ENCODE measurements at places on chromosomes 13 and 19. TPM values are rescaled to one million over a fixed set of nuclear protein-coding genes. Genes with fewer than 3 reads are reported as not detected.
A peak's percentile ranks its signal among the peaks of the same experiment; 100 is the strongest.

The GPR183 gene
- total RNA-seq = 15.1 TPM

GRCh38 chr19:42096255-42096837 lies 20.4 kb downstream of the ZNF574 start:
- no peak for DNase-seq
- no peak overlapping the region for H3K4me3 ChIP-seq
- H3K36me3 ChIP-seq = no peaks in the 10 kb centered on the region
- H3K4me1 ChIP-seq = no peaks in the 10 kb centered on the region

- no peaks in the 10 kb centered on the region for H3K36me3 ChIP-seq
- no peak overlapping the region for H3K4me3 ChIP-seq
- H3K27ac ChIP-seq = no peak overlapping the region
- no peaks in the 10 kb centered on the region for H3K27me3 ChIP-seq
These were observed 295.8 kb downstream of the NDFIP2 start for GRCh38 chr13:79776531-79777295.

GRCh38 chr19:3507371-3508120 lies 1.4 kb downstream of the FZR1 start:
- no peak for DNase-seq
- H3K4me1 ChIP-seq = peaks cover 10% of the 10 kb centered on the region
- peak overlapping the region; percentile 97 for H3K27ac ChIP-seq
- peaks cover 32% of the 10 kb centered on the region for H3K36me3 ChIP-seq
- H3K4me3 ChIP-seq = peak overlapping the region; percentile 79

- no peaks in the 10 kb centered on the region for H3K36me3 ChIP-seq
- peaks cover 7% of the 10 kb centered on the region for H3K4me1 ChIP-seq
- H3K27ac ChIP-seq = peak overlapping the region; percentile 89
- peak overlapping the region; percentile 96 for H3K4me3 ChIP-seq
- no peak for DNase-seq
These were observed 740 bp downstream of the ZNF555 start for GRCh38 chr19:2841855-2842574.

The UPK1A gene
- total RNA-seq = not detected

- H3K27ac ChIP-seq = no peak overlapping the region
- no peaks in the 10 kb centered on the region for H3K4me1 ChIP-seq
- H3K4me3 ChIP-seq = no peak overlapping the region
- no peak for DNase-seq
These were observed 1.5 kb downstream of the KIR2DL3 start for GRCh38 chr19:54739587-54740497.

The CRB3 gene
- not detected for total RNA-seq

The CEACAM4 gene
- total RNA-seq = 1.6 TPM

DNA sequence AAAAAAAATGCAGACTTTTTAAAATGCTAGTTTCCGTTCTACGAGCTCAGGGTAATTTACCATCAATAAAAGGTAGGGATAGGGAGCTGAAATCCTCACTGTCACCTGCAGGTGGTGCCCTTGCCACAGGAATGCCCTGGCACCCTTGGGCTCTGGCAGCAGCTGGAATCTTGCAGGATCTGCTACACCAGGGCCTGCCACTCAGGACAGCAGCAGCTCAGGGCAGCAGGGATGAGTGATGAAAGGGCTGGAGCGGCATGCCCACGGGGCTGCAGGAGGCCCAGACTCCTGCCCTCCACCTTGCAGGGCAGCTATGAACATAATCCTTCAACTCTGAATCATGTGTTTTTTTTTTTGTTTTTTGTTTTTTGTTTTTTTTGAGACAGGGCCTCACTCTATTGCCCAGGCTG lies 54.0 kb downstream of the GNG7 start:
- H3K36me3 ChIP-seq = no peaks in the 10 kb centered on the region
- no peak overlapping the region for H3K4me3 ChIP-seq
- no peaks in the 10 kb centered on the region for H3K27me3 ChIP-seq
- no peak overlapping the region for H3K27ac ChIP-seq
- DNase-seq = peak; percentile 58

DNA sequence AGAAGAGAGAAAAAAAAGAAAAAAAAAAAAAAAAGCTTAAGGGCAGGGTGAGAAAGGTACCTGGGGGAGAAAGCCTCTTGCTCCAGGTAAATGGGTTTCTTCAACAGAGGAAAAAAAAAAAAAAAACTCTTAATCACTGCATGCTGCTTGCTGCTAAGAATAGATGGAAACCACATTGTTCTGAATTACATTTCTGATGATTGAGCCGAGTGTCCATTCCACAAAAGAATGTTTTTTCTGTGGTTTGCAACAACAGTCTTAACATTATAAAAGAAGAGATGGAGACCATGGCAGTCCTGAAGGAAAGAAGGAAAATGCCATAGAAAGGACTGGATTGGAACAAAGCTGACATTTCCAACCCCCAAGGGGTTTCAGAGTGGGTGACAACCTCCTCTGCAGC lies 1312.7 kb downstream of the SLITRK1 start:
- H3K4me3 ChIP-seq = no peak overlapping the region
- H3K36me3 ChIP-seq = no peaks in the 10 kb centered on the region
- no peak for DNase-seq
- H3K27ac ChIP-seq = no peak overlapping the region
- H3K4me1 ChIP-seq = no peaks in the 10 kb centered on the region
- no peaks in the 10 kb centered on the region for H3K27me3 ChIP-seq

DNA sequence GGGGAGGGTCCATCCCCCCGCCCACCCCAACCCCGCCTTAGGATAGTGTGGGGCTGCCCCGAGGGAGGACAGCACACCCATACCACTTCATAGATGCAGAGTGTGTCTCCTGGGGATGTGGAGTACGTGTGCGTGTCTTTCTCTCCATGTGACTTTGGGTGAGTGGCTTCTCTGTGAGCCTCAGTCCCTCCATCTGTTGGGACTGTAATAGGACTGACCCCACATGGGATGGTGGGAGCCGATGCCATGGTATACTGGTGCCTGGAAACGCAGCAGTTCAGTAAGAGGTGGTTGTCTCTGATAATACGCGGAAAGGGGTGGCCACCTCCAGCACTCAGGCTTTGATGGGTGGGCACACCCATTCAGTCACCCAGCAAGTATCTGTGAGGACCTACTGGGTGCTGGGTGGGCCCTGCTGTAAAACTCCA lies 816 bp upstream of the PRKD2 start:
- DNase-seq = no peak
- H3K4me3 ChIP-seq = peak overlapping the region; percentile 76
- no peaks in the 10 kb centered on the region for H3K4me1 ChIP-seq
- peak overlapping the region; percentile 92 for H3K27ac ChIP-seq
- H3K27me3 ChIP-seq = no peaks in the 10 kb centered on the region

- H3K36me3 ChIP-seq = no peaks in the 10 kb centered on the region
- H3K4me1 ChIP-seq = no peaks in the 10 kb centered on the region
- H3K27ac ChIP-seq = no peak overlapping the region
- H3K4me3 ChIP-seq = no peak overlapping the region
These were observed 752.5 kb upstream of the SGCG start for GRCh38 chr13:22428188-22428828.

The EDDM13 gene
- total RNA-seq = not detected

DNA sequence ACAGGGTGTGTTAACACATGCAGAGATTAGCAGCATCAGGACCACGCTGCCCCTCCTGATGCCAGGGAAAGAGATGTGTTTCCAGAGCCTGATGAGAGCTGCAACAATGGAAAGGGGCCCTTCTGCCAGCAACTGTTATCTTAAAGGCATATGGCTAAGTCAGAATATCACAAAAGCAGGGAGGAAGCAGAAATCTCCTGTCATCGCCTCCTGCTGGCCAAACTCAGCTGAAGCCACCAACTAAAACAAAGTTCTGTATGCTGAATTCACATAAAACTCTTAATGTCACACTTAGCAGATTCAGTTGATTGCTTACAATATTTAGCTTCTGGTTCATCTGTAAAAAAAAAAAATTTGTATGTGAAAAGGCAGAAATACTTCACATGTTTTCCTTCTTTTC lies 178.2 kb downstream of the GPC5 start:
- H3K4me3 ChIP-seq = no peak overlapping the region
- H3K36me3 ChIP-seq = no peaks in the 10 kb centered on the region
- no peaks in the 10 kb centered on the region for H3K4me1 ChIP-seq
- H3K27me3 ChIP-seq = no peaks in the 10 kb centered on the region
- H3K27ac ChIP-seq = no peak overlapping the region

DNA sequence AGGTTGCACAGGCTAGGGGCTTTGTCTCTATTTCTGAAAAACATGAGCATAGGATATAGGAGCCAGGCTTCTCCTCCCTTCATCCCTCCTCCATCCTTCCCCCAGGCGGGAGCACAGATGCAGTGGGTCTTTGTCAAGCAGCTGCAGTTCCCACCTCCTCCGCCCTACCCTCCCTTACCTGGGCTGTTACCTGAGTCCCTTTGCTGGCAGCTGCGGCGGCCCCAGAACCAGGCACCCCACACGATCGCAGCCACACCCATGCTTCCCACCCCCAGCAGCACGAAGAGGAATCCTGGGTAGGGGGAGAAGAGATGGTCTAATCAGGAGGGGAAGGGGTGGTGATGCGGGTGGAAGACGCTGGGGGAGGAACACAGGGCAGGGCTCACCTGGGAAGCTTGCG lies 7.8 kb downstream of the TMIGD2 start:
- no peak overlapping the region for H3K4me3 ChIP-seq
- no peak overlapping the region for H3K27ac ChIP-seq
- H3K36me3 ChIP-seq = no peaks in the 10 kb centered on the region
- no peaks in the 10 kb centered on the region for H3K27me3 ChIP-seq
- no peak for DNase-seq

DNA sequence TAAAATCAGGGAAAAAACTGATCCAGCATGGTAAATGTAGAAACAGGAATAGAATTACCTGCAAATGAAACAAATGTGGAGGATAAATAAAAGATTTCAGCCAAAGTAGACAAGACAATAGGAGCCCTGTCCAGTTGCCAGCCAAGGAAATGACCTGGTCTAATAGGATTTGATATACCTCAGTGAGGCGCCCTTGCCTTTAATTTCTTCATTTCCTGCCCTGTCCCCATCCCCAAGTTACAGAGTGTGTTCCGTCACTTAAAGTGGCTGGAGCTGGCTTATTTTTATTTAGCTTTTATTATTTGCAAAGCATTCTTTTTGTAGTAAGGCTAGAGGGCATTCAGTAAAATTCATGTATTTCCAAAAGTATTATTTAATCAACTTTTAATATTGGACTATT lies 1022.0 kb downstream of the EFNB2 start:
- no peaks in the 10 kb centered on the region for H3K36me3 ChIP-seq
- no peak overlapping the region for H3K4me3 ChIP-seq

DNA sequence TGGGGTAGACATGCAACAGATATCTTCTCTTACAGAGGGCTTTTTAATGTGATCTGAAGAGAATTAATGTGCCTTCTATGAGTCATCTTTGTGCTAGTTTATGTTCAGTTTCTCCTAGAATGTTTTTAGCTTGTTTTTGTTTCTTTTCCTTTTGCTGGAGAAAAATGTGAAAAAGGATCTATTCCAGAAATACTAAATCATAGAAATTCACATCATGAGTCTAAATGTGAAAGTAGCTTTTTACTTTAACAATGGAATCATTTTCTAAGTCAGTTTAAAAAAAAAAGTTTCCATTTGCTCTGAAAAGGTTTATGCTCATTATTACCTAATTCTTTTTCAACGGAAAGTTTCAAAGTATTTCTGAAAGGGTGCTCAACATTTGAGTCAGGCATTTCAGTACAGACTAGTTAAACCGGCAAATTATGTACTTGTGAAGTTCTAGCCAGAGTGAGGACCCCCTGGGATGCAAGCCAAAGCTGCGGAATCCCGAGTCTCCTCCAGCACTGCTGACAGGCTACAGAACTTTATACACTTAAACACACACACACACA lies 72.9 kb downstream of the SPATA13 start:
- no peak overlapping the region for H3K27ac ChIP-seq
- H3K4me1 ChIP-seq = peaks cover 43% of the 10 kb centered on the region
- no peaks in the 10 kb centered on the region for H3K36me3 ChIP-seq
- DNase-seq = no peak
- no peak overlapping the region for H3K4me3 ChIP-seq
- H3K27me3 ChIP-seq = no peaks in the 10 kb centered on the region

DNA sequence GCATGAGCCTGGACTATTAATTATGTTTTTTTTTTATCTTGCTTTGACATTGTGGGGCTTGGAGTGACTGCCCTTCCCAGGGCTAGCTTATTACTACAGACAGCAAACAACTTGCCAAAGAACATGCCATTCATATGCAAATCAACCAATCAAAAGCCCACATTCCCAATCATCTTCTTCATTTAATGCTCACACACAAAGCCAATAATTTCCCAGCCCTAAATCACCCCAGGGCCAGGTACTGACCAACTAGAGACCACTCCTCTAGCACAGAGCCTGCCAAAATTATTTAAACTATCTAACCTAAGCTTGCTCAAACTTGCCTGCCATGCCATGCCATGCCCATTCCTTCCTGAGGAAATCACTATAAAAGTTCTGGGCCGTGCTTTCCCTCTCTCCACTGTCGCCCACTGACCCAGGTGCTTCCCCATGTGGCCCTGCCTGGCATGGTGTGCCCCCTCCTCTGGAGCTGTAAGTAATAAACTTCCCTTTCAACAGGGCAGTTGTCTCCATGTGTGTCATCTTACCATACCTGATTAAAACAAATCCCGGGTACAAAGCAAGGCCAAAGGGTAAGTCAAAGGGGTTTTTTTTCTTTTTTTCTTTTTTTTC lies 15.7 kb downstream of the PBX4 start:
- no peak overlapping the region for H3K4me3 ChIP-seq
- no peaks in the 10 kb centered on the region for H3K36me3 ChIP-seq
- no peak for DNase-seq

Data from tibial nerve (tissue), 4 donors.